Bone marrow (tissue), 2 donors: ENCODE measurements at places on chromosomes 5 and 9.

DNA sequence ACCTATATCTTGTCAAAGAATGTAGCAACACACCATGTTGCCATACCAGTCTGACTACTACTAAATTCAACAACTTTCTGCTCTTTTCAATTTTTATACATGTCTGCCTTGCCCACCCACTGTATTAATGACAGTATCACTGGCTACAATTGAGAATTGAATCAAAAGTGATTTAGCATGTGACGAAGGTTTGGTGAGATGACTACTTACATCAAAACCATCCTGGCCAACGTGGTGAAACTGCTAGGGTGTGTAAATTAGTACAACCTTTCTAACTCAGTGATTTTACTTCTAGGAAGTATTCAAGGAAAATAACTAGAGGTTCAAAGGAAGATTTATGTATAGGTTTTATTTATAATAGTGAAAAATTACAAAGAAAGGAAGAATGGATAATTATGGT lies 109.8 kb downstream of the UNC13B start:
- DNase-seq = no peak

DNA sequence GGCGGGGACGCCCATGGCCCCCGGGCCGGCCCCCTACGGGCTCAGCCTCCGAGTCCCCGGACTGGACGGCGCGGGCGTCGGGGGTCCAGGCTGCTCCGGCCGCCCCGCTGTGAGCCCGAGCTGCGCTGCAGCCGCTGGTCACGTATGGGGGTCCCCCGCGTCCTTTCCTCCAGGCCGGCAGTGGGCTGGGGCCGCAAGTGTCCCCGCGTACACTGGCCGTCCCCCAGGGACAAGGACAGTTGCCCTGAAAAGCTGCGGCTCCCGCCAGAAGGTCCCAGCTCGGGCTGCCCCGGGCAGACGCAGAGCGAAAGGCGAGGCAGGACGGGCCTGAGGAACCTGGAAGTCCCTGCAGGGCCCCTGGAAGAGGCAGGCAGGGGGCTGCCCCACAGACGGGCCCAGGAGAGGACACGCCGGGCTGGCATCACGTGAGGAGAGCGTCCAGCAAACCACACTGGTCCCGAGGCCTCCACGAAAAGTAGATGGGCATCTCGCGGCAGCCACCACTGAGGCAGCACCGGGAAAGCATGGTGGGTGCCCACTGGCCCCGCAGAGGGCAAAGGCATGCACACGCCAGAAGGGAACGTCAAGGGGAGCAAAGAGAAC lies 3.3 kb upstream of the NKD2 start:
- no peak for DNase-seq

DNA sequence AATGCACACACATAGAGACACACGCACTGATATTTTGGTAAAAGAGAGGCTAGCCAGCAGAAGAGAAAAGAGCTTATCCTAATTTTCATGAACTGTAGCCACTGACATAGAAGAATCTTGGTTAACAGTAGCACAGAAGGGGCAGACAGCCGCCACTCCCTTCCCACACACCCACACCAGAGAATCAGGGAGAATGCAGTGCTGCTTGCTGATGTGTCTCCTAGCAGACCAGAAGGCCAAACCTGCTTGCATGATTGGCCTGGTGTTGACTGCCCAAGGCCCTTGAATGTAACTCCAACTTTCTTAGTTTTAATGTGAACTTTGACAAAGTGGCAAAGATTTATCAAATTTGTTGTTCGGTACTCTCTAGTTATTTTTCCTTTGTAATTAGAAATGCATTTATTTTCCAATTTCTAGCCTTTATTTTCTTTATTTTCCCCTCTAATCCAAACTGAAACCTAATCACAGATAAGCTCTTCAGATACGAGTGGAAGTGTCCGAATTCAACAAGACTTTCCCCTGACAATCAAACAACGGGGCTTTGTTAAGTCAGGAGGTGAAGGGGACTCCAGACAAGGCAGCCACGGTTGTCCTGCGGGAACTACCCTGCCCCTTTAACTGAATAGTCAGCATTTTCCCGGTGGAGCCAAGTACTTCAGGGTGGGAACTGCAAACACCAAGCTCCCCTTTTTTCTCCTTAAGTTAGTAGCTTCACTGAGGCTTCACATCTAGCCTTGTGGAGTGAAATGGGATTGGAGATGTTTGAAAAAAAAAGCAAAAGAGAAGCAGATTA lies 81.9 kb upstream of the CTSL start:
- DNase-seq = no peak

GRCh38 chr5:107943923-107944322 lies 273.2 kb upstream of the EFNA5 start:
- no peak for DNase-seq

- no peak for DNase-seq
Observed at GRCh38 chr9:119240546-119240945, 128.7 kb downstream of the BRINP1 start.

DNA sequence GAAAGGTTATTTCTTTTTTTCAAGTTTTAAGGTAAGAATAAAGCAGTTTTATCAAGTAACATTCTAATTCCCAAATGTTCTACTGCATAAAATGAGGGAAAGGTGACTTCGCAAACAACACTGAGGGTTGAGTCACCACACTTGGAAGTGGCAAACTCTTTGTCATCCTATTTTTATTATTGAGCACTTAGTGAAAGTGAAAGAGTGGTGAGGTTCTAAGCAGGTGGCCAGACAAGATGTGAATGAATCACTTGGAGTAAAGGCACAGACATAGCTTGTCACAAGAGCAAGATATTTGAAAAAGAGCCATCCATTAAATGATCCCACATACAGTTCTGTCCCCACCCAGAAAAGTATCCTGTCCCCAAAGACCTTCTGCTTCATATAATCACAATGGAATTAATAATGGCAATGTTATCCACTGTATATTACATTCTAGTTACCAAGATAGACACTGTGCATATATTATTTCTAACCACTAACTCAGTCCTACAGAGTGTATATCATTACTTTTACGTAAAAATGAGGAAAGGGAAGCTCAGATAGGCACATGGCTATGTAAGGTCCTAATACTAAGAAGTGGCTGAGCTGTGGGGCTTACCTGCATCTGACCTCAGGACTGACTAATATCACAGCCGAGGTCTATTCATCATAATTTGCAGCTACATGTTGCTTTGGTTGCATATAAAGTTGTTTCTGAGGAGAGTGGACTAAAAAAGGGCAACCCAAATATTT lies 730.4 kb upstream of the MEF2C start:
- DNase-seq = no peak
